ENCODE measurements at places on chromosomes 5 and 9.

GRCh38 chr5:53607886-53608285 is 47.4 kb downstream of the NDUFS4 start:
- DNase-seq = no peak

- DNase-seq = no peak
Observed at GRCh38 chr5:4225741-4226140, 630.1 kb downstream of the IRX1 start.

- DNase-seq = no peak
Observed at GRCh38 chr9:99253772-99254431, 31.8 kb downstream of the SEC61B start.

DNA sequence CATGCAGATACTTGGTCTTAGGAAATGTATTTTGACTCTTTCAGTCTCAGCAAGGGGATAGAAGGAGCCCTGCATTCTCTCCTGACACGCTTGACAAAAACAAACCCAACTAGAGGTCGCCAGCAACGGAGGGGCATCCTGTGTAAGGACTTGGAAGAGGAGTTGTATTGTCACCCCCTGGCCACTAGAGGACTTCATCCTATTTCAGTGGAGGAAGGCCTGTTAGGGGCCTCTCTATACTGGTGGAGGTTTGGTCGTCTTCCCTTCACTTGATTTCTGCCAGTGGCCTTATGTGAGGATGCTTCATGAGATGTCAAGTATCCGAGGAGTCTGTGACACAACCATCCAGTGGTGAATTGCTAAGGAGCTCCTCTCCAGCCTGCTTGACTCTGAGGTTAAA is 122.8 kb upstream of the STC2 start:
- no peak for DNase-seq

DNA sequence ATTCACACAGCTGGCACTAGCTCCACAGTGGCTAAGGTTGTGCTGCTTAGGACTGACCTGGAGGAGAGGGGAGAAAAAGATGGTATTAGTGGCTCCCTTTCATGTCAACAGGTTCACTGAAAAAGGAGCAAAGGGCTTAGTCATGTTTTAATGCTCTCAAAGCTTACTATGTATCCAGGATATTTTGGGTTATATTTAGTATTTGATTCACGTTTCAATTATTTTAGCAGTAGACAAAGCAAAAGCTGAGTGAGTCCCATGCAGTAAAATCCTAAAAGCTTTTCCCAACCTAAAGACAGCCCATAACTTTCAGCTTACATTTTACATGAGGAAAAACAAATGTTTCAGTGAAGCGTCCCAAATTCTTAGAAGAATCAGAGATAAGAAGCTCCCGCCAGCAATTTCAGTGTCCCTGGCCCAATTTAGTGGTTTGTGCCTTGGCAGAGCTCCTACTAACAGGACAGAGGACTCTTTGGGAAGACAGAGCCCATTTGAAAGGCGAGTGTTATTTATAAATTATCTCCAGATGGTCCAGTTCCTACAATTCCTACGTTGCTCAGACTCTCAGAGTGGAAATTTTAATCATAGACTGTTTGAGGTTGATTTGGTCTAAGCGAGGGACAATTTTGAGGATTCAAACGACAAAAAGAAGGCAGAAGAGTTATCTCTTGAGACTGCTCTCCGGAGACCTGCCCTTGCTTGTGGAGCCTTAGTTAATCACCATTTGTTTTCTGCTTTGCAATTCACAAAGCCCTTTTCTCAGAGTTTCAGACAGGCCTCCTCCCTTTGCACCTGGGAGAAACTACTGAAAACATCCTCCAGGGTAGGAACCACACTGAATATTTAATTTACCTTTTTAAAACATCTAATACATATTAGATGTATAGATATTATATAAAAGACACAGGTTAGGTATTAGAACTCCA is 225.0 kb upstream of the ANKRD55 start:
- no peak for DNase-seq

DNA sequence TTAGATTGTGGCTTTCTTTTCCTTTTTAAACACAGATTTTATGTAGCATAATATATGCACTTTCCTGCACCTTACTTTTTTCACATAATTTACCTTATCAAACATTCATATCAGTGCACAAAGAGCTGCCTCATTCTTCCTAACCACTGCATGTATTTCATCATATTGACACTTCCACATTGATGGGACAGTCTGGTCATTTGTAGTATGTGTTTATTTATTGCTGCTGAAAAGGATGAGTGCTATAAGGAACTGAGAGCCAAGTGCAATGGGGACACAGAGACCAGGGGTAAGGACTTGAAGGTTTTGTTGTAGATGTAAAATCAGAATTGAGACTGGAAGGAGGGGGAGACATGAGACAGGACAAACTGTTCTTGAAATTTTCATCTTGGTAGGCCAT is 193.8 kb downstream of the SMARCA2 start:
- no peak for DNase-seq

GRCh38 chr9:110049699-110050450 is 158.1 kb downstream of the C9orf152 start:
- DNase-seq = peak; percentile 68

All from ascending aorta (tissue), 2 donors.